ENCODE measurements at places on chromosomes 1 and 21.
A peak's percentile ranks its signal among the peaks of the same experiment; 100 is the strongest.

- no peak for DNase-seq
Measured at GRCh38 chr1:31507676-31508530, 68.4 kb upstream of the TINAGL1 start.

- no peak for DNase-seq
Measured at GRCh38 chr1:187588917-187589316, 760.2 kb downstream of the PLA2G4A start.

DNA sequence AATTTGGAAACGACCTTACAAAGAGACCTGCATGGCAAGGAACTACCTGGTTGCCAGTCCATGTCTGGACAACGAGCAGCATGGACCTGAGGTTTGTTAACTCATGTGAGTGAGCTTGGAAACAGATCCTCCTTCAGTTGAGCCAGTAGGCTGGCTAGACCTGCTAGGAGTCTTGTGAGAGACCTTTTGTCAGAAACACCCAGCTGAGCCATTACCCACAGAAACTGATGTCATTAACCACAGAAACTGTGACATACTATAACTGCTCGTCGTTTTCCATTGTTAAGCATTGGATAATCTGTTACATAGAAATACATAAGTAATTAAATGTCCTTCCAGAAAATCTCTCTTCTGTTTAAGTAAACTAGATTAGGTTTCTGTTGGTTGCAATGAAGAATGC is 211.1 kb upstream of the C21orf91 start:
- no peak for DNase-seq

DNA sequence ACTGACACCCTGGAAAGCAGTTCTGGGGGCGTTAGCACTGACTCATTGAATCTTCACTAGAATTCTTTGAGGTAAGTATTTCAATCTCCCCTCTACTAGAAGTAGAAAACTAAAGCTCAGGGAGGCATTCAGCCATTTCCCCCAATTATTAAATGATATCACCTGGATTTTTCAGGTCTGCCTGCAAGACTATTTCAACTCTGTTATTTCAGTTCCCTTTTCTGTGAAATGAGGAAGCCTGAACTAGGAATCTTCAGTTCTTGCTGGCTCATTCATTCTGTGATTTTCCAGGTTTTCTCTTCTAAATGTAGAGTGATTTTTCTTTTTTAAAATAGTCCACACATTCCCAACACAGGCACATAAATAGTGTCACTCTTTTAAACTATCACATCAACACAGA is 337.0 kb upstream of the NR5A2 start:
- no peak for DNase-seq

- DNase-seq, result no peak
Measured at GRCh38 chr1:22208268-22208972, 65.5 kb upstream of the WNT4 start.

- no peak for DNase-seq
Measured at GRCh38 chr1:20325407-20325843, 34.8 kb downstream of the VWA5B1 start.

GRCh38 chr1:32647308-32648134 is 2.8 kb downstream of the ZBTB8OS start:
- DNase-seq, result peak; percentile 11

GRCh38 chr21:40733024-40733397 is 113.9 kb downstream of the DSCAM start:
- DNase-seq, result no peak

GRCh38 chr1:27120854-27121253 is 34.1 kb downstream of the SLC9A1 start:
- no peak for DNase-seq

DNA sequence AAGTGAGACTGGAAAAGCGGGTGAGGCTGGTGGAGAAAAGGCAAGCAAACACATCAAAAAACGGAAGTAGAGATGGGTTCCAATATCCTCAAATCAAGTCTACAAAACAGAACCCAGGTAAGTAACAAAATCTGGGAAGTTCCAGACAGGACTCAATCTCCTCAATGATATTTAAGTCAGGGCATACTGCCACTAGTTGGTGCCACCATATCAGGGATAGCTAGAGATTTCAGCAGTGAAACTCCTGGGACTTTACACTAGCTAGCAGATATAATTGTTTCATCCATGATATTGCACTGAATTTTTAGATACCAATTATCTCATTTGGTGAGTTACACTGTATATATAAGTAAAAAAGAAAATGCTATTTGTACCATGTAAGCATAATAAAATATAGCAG is 52.0 kb downstream of the EYA3 start:
- no peak for DNase-seq
